ENCODE measurements at places on chromosomes 3 and 15. TPM values are rescaled to one million over a fixed set of nuclear protein-coding genes. Genes with fewer than 3 reads are reported as not detected.

MYLK gene
- total RNA-seq: 81.3 TPM

MUSTN1 gene
- 7.6 TPM for total RNA-seq

NLGN1 gene
- 3.3 TPM for total RNA-seq

GPR87 gene
- total RNA-seq: not detected

MB21D2 gene
- total RNA-seq: 6.6 TPM

DNA sequence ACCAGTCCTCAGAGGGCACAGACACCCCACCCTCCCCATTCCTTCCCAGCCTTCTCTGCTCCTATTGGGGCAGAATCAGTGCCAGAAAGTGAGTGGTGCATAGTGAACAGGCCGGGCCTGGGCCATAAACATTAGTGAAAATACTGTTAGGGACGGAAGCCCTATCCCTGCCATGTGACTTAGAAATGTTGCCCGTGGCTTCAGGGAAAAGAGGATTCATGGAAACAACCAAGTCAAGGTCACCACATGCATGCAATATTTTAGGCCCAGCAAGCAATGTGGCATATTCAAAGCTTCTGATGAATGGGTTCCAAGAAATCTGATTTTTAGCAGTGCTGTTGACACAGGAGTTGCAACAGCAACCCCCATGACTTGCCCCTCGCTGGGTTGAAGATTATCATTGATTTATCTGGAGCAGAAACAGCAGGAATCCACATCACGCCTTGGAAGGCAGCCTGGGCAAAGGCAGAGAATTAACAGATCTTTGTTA, 52.3 kb downstream of the CCNL1 start:
- no peak overlapping the region for H3K27ac ChIP-seq
- H3K36me3 ChIP-seq: no peaks in the 10 kb centered on the region
- no peaks in the 10 kb centered on the region for H3K27me3 ChIP-seq
- DNase-seq: no peak

DNA sequence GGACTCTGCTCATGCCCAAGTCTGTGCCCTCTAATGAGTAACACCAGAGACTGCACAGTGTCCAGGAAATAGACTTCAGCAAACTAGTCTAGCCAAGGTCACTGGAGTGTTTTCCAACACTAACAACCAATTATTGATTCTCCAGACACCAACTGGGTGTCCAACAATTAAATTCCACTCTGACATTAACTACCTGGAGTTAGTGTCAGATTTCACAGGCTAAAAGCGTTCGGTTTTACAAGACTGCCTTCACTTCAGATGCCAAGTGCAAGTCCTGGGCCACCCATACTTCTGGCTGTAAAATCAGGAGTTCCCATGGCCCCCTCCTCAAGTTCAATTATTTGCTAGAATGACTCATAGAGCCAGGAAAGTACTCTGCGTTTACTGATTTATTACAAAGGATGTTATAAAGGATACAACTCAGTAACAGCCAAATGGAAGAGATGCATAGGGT, 20.8 kb upstream of the CFAP161 start:
- H3K4me3 ChIP-seq: no peak overlapping the region
- H3K4me1 ChIP-seq: no peaks in the 10 kb centered on the region
- peaks cover 2% of the 10 kb centered on the region for H3K27me3 ChIP-seq
- no peak overlapping the region for H3K27ac ChIP-seq
- no peaks in the 10 kb centered on the region for H3K36me3 ChIP-seq
- no peak for DNase-seq

DNA sequence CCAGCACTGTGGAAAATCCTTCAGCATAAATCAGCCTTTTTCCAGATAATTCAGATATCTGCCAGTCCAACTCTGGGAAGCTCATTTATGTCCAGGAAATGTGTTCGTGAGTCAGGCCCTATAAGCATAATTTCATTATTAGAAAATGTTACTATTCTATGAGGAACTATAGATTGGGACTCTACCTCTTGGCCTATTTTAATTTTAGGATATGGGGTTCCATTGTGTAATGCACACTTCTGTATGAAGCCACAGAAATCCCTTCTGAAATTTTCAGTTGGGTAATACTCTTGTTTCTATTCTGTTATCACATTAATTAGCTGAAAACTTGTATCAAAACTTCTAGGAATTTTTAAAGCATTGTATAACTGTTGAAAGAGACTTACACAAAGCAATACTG, 43.9 kb upstream of the IL12A start:
- no peak for DNase-seq
- no peaks in the 10 kb centered on the region for H3K27me3 ChIP-seq
- no peak overlapping the region for H3K4me3 ChIP-seq
- no peak overlapping the region for H3K27ac ChIP-seq
- no peaks in the 10 kb centered on the region for H3K4me1 ChIP-seq

DNA sequence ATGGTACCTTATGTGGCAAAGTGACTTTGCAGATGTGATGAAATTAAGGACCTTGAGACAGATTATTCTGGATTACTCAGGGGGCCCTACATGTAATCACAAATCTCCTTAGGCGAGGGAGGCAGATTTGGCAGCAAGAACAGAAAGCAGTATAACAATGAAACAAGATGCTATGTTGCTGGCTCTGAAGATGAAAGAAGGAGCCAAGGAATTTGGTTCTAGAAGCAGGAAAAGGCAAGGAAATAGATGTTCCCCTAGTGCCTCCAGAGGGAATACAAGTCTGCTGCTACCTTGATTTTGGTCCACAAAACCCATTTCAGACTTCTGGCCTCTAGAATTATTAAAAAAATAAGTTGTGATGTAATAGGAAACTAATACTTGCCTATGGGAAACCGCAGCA, 64.5 kb downstream of the PIK3R4 start:
- no peak overlapping the region for H3K4me3 ChIP-seq
- no peaks in the 10 kb centered on the region for H3K27me3 ChIP-seq
- H3K27ac ChIP-seq: no peak overlapping the region
- peaks cover 58% of the 10 kb centered on the region for H3K36me3 ChIP-seq

- no peaks in the 10 kb centered on the region for H3K4me1 ChIP-seq
- no peaks in the 10 kb centered on the region for H3K36me3 ChIP-seq
- H3K4me3 ChIP-seq: no peak overlapping the region
- H3K27me3 ChIP-seq: no peaks in the 10 kb centered on the region
- no peak overlapping the region for H3K27ac ChIP-seq
- no peak for DNase-seq
Measured at GRCh38 chr3:59374091-59374817, 324.4 kb upstream of the CFAP20DC start.

GRCh38 chr3:58073301-58074108, 65.3 kb downstream of the FLNB start:
- H3K4me1 ChIP-seq: peaks cover 29% of the 10 kb centered on the region
- H3K4me3 ChIP-seq: no peak overlapping the region
- H3K27ac ChIP-seq: no peak overlapping the region
- DNase-seq: no peak
- no peaks in the 10 kb centered on the region for H3K27me3 ChIP-seq
- H3K36me3 ChIP-seq: no peaks in the 10 kb centered on the region

DNA sequence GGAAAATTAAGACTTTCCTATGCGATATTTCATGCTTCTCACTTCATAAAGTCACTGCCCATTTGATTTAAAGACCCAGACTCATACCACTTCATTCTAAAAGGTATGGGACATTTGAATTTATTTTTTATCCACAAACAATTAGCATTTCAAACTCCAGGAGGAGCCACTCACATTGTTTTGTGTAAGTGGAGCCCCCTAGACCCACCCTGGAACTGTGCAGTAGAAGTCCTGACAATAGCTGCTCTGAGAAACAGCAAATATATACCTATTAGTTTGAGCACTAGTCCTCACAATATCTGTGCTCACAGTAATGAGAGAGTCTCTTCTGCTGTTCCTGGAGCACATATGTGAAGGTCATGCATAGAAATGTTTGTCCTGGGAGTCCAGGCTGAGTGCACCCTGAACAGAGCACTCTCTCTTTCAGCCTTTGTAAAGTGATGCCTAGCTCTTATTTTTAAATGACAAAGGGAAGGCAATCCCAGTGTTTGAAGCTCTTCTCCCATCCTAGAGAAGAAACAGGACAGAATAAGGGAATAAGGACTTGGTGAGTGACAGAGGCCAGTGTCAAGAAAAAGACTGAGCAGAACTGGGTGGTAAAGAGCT, 127.5 kb upstream of the STRIT1 start:
- H3K36me3 ChIP-seq: no peaks in the 10 kb centered on the region
- no peak for DNase-seq

DNA sequence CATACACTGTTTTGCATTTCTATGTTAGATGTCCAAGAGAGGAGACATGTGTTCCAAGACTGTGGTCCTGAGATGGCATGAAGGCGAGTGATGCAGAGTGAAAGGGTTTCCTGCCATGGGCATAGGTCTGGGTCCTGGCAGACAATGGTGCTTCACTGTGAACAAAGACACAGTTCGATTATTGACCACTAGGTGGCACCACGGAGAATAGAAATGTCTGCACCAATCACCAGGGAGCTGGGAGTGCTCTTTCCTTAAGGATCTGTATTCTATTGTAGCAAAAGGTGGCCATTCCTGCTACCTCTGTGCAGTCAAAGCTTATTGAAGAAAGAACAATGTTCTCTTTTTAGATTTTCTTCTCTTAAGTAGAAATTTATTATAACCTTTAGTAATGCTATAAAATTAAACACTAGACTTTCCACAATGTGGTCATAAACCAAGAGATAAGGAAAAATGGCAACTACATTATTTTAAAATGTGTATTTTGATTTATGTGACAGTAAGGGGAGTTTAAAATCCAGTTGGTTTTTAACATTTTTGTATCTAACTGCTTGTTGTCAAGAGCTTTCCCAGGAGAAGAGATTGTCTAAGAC, 88.7 kb downstream of the GABRG3 start:
- DNase-seq: no peak
- no peak overlapping the region for H3K4me3 ChIP-seq
- no peaks in the 10 kb centered on the region for H3K4me1 ChIP-seq
